LoVo (cell line): ENCODE measurements at places on chromosomes 7 and 10.
A peak's percentile ranks its signal among the peaks of the same experiment; 100 is the strongest.

DNA sequence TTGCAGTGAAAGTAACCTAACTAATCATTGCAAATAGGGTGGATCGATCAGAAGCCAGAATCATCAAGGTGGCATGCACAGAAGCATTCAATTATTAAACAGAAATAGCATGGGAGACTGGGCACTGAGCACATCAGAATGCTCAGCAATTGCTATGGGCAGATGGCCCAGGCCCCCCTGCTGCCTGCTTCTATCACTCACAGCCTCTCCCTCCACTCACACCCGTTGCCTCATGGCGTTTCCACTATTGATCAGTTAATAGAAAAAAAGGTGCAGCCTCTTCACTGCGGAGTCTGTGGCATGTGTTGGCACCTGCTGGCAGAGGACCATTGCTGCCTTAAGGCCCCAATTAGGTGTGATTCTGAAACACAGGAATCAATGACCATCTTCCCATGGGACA lies 11.2 kb upstream of the HTR5A start:
- no peak for DNase-seq

DNA sequence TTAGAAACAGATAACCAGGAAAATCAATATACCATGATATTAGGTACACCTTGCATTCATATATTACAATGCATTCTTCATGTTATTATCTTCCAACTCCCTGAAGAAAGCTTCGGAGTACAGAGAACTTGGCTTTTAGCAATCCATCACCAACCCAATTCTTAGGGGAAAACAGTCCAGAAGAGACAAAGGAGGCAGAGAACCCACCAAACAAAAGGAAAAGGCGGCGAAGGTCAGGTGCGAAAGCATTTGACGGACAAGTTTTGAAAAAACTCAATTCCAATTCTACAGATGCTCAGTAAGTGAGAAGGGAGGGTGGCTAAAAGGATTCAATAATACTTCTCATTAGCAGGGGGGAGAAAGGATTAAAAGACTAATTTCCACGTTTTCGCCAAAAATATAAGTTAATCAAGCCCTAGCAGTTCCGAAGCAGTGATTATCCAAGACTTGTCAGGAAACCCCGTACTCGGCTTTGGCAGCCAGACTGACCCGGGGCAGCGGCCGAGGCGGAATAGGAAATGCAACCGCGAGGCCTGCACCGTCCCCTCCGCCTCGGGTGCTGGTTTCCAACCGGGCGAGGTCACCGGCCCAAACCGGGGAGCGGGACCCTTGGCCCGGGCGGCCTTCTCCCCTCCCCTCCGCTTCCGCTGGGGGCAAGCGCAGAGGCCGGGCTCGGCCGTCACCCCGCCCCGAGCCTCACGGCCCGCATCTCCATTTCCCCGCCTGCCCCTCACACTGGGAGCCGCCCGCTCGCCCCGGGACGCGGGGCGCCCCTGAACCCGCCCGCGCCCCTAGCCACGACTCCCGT lies 747 bp downstream of the GDI2 start:
- peak; percentile 20 for DNase-seq

GRCh38 chr7:99267481-99267840 lies 5.2 kb upstream of the MYH16 start:
- peak; percentile 12 for DNase-seq

GRCh38 chr10:32995751-32996150 lies 37.7 kb upstream of the ITGB1 start:
- DNase-seq, result no peak

DNA sequence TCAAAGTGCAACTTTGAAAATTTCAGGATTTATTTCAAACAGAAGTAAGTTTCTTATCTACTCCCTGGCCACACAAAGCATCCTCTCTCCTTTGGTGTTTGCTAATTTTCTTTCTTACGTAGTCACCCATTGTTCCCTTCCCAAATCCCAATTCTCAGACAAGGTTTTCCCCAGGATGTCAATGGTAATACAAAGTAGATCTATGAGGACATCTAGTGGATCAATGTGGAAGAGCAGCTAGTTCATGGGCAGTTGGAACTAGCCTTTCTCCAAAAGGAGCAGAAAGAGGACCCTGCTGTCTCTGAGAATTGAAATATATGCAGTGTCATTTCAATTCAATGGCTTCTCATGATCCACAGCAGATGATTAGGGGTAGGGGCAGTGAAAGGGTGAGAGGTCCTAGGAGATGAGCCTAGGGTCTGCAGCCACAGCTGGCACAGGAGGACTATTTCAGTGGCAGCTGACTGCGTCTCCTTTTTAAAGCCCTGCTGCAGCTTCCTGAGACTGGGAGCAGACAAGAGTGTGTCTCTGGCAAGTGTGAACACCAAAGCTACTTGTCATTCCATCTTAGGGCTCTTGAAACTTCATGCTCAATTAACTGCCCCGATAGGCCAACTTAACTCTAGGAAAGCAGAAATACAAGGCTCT lies 632.6 kb downstream of the KCNMA1 start:
- peak; percentile 52 for DNase-seq

GRCh38 chr10:119726676-119727261 lies 919 bp downstream of the INPP5F start:
- DNase-seq, result no peak

GRCh38 chr10:7846591-7846990 lies 28.3 kb downstream of the TAF3 start:
- DNase-seq, result no peak

DNA sequence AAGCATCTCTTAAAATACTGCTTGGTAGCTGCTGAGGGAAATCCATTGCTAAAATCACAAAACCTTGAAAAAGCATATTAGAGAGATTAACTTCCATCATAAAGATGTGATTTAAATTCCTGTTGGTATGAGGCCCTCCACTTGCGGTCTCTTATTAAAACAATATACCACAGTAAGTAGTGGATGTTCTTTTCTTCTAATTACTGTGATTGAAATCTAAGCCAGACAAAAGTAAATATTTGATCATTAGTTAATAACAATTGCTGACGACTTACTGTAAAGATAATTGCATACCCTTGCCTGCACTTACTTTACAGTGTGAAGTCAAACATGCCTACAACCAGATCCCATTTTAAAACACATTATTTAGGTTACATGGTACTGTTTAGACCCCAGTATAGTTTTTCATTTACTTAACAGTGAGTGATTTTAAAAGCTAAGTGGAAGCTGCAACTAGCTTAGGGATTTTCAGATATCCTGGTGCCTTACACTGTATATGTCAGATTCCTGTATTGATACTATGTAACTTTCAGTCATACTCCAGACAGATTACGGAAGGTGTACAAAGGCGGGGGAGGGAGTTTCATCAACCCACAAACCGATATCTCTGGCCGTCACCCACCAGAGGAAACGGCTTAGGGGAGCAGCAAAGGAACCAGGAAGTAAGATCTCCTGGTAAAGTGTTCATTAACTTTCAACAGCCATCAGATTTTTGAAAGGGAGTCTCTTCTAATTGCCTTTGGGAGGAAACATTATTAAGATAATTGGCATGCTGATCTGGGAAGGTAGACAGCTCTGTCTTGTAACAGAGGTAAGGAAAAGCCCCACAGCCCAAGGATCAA lies 986 bp downstream of the NRP1 start:
- DNase-seq, result peak; percentile 25

GRCh38 chr10:90798482-90798881 lies 59.4 kb downstream of the HTR7 start:
- no peak for DNase-seq

GRCh38 chr10:6423004-6423403 lies 157.1 kb downstream of the PRKCQ start:
- DNase-seq, result no peak

GRCh38 chr10:100693821-100694220 lies 51.6 kb upstream of the PAX2 start:
- DNase-seq, result no peak

- no peak for DNase-seq
Measured at GRCh38 chr10:80540981-80541750, 3.5 kb downstream of the SH2D4B start.

DNA sequence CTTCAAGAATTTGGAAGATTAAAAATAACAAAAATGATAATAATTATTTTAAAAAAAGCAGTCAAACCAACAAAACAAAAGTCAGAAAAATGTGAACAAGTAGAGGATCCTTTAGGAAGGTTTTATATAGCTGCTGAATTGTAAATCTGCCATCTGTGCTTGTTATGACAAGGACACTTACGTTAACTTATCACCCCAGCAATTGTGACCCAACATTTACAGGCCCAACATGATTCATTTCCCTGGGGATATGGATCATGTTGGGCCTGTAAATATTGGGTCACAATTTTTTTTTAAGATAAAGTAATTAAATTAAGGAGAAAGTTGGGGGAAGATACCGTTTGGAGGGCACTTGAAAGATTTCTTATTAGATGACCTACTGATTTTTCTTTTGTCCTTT lies 261.4 kb upstream of the HABP2 start:
- DNase-seq, result no peak

GRCh38 chr10:5467207-5467535 lies 32.2 kb downstream of the CALML5 start:
- no peak for DNase-seq

DNA sequence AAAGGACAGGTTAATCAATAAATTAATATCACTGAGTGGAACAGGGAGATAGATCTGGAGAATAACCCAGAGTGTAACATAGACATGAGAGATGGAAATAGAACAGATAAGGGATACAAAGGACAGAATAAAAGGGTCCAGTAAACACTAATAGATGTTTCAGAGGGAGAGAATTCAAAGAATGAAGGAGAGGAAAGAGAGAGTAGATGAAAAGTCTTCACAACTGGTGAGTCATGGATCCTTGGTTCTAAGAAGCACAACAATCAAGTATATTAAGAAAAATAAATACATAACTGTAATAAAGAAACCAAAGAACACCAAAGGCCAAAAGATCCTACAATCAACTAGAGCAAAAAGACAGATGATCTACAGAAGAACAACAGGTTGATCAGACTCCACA lies 66.3 kb downstream of the BEND7 start:
- no peak for DNase-seq

DNA sequence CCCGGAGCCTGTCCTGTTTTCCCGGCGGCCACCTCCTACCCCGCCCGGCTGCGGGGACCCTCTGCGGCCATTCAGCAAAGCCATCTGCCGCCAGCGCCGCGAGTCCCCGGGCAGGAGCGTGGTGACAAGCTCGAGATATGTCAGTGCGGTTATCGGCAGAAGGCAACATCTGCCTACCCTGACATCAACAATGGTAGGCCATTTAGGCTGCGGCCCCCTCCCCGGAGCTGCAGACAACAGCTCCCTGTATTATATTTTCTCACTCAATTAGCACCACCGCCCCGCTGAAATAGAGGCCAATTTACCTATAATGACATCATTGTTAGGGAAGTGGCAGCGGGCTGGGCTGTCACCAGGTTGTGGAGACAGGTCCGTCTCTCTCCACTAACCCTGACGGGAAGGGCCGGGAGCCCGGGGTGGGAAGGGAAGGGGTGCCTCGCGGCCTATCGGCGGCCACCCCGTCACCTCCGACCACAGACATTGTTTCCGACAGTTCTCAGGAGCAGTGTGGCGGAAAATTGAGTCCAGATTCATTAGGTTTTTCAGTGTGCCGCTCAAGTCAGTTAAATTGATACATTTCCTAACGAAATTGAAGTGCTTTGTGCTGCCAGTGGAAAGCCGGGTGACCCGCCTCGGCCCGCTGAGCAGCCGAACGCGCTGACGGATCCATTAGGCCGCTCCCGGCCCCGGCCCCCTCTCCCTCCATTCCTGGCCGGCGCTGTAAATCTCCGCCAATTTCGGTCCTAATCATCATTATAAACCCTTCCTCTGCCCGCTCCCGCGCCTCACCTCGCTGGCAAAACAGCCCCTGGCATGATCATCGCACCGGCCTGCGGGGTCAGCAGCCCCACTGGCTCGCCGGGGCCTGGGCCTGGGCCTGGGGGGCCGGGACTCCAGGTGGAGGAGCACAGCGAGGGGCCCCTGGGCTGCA lies 43.0 kb downstream of the UNCX start:
- no peak for DNase-seq

DNA sequence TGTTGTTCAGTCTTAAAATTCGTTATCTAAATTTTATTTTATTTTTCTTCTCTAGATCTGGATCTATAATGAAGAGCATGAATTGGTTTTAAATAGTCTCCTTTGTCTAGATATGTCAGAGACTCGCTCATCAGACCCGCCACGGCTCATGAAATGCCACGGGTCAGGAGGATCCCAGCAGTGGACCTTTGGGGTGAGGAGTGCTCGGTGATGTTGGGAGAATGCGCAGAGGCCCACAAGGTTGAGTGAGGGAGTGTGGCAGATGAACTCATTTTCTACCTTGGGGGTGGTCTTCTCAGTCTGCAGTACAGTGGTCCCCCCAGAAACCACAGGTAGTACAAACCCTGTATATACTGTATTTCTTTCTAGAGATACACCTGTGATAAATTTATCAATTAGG lies 95.3 kb downstream of the GALNT11 start:
- no peak for DNase-seq

GRCh38 chr7:90816511-90817142 lies 220.5 kb downstream of the CDK14 start:
- DNase-seq, result peak; percentile 88

DNA sequence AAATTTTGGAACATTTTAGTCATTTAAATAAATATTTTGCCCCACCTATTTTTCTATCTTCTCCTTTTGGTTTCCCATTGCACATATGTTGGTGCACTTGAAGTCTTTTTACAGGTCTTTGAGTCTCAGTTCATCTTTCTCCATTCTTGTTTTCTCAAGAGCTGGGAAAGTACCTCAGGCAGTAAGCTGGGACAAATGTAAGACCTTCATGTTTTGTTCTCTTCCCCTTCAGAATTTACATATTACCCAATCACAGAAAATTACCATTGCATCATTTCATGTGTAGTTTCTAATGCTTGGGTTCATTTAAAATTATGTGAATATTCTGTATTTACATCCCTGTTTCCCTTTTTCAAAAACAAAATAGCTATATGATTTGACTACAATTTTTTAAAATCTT lies 1150.0 kb upstream of the POT1 start:
- no peak for DNase-seq

GRCh38 chr10:12969951-12970350 lies 31.6 kb downstream of the CCDC3 start:
- no peak for DNase-seq

- DNase-seq, result no peak
Measured at GRCh38 chr10:91033324-91033950, 112.5 kb upstream of the ANKRD1 start.

- DNase-seq, result no peak
Measured at GRCh38 chr7:130149281-130150139, 55.7 kb downstream of the TMEM209 start.

- DNase-seq, result no peak
Measured at GRCh38 chr7:157612664-157613561, 276.1 kb downstream of the DNAJB6 start.
